H1 (cell line): ENCODE measurements at places on chromosomes 2 and 18. TPM values are rescaled to one million over a fixed set of nuclear protein-coding genes. Genes with fewer than 3 reads are reported as not detected.

The KIAA2012 gene
- total RNA-seq = not detected in 2 replicates

The TUBB8B gene
- total RNA-seq = 0.36 and 0.60 TPM in 2 replicates

The COBLL1 gene
- 5.2 and 6.2 TPM in 2 replicates for total RNA-seq

The CHRNG gene
- total RNA-seq = not detected in 2 replicates

The ZNF892 gene
- 10.7 and 10.8 TPM in 2 replicates for total RNA-seq

The NEU4 gene
- total RNA-seq = 0.50 and 0.82 TPM in 2 replicates

The MOGAT1 gene
- total RNA-seq = 0.31 and 0.67 TPM in 2 replicates

- no peak for DNase-seq
Measured at GRCh38 chr2:26702025-26702424, 9.5 kb downstream of the KCNK3 start.

GRCh38 chr2:115122701-115123100, 680.3 kb downstream of the DPP10 start:
- no peak for DNase-seq

DNA sequence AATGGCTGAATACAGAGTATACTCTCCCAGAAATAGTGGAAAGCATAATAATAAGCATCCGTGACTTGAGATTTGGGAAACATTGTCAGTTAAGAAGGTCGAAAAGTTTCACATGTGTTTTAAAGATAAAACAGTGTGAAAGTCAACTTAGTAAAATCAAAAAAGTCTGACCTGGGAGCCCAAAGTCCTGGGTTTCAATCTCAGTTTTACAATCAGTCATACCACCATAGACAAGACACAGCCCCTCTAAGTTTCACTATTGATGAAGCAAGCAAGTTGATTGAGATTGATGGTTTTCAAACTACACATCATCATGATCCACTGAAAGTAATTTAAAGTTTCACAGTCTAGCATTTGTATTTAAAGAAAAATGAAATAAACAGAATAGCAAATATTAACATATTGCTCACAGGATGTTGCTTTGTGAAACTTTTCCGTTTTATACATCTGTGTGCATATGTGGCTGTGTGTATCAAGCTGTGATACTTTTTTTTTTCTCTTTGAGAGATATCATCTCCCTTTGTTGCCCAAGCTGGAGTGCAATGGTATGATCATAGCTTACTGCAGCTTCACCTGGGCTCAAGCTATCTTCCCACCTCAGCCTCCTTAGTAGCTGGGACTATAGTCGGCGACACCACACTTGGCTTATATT, 71.1 kb downstream of the PIK3C3 start:
- DNase-seq = no peak

DNA sequence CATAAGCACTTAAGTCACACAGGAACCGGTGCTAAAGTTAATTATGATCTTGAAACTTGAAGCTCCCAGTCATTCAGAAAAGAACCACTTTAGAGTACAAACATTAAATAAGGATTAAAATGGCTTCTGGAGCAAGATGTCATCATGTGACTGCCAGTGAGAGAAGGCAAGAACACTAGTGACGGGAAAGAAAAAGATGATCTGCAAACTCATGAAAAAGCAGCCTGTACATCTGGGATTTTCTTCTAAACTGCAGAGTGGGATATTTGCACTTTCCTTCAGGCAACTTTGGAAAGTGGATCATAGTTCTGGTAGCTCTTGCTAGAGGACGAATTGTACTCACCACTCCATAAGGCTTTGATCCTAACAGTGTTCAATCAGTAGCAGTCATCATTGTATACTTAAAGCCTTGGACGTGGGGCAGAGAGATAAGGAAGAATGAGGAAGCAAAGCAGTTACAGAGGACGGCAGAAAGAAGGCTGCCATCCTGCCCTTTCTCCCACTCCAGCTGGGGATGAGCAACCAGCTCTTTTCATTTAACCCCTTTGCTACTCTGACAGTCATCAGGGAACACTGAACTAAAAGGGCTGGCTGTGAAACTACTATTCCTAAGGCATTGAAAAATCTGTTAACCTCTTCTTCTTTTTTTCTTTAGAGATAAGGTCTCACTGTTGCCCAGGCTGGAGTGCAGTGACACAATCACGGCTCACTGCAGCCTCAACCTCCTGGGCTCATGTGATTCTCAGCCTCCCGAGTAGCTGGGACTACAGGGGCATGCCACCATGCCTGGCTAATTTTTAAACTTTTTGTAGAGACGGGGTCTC, 18.1 kb downstream of the ABHD3 start:
- DNase-seq = no peak

GRCh38 chr18:46445522-46446313, 211.3 kb downstream of the LOXHD1 start:
- DNase-seq = no peak

- no peak for DNase-seq
Measured at GRCh38 chr2:183610724-183611123, 486.5 kb downstream of the NUP35 start.

DNA sequence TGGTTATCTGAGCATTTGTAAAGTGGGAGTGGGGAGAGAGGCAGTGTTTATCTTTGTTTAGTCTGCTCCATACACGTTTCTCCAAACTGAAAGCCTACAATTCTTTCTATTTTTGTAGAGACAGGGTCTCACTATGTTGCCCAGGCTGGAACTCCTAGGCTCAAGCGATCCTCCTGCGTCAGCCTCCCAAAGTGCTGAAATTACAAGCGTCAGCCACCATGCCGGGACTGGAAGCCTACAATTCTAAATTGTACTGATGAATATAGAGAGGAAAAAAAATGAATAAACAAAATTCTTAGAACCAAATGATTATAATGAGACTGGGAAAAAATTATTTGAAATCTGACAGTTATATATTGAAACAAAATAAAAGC, 1.4 kb upstream of the ZFAND2B start:
- DNase-seq = no peak

DNA sequence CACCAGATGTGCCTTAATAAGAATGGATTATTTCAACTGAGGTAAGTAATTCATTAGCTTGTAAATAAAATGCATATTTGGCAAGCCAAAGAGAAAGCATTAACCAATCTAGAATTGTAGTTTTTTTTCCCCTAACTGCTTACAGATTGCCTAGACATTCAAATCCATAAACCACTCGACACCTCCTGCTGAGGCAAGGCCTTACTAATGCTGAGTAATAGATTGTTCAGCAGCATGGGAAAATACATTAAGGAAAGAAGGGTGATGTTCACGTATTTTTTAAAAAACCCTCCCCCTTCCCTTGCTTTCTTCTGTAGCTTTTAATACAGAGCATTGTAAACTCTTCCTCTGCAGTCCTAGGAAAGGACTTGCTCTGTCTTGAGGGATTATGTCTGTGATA, 17.0 kb upstream of the LINC00305 start:
- DNase-seq = no peak

DNA sequence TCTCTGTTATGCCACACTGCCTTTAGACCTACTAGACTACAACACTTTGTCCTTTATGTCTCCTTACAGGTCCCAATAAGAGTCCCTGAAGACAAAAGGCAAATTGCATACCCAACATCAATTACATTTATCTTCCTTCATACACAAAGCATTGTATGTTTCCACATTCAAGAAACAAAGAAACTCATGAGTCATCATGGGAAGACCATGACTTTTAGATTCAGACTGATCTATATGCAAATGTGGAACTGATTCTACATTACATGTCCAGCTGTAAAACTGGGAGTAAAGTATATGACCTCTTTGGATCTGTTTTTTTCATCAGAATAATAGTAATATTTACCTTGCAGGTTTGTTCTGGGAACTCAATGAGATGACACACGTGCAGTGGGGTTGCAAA, 25.2 kb upstream of the HNMT start:
- no peak for DNase-seq

DNA sequence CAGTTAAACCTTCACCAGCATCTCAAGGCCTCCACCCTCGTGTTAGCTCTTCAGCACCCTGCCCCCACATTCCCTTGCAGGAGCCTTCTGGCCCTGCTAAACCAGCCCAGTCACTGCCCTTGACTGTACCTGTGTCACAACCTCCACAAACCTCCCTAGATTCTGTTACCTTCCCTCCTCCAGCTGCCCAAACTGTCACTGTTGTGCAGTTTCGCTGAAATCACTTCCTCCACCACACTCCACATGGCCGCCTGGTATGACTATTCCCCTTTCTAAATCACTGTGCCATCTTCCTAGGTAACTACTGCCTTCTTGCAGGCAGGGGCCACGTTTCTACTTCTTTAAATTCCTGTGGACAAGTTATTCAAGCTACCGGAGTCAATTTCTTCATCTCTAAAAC, 160.2 kb downstream of the GALNT14 start:
- no peak for DNase-seq

DNA sequence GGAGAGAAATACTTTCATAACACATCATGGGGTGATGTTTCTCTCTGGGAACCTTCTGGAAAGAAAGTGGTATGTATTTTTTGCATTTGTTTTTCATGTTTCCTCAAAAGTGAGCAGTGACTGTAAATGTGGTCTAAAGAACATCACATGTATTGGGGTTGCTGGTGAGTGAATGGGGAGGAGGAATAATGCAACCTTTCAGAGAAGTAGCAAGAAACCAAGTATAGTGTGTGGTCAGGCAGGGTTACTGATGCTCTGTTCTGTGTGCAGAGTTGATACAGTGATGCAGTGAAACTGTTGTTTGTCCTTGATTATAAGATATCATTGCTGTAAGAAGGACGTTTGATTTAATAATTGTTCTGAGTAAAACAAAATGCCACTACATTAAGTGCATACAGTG, 24.1 kb downstream of the ADNP2 start:
- DNase-seq = no peak

- DNase-seq = no peak
Measured at GRCh38 chr2:10447300-10447894, 730 bp downstream of the ODC1 start.

DNA sequence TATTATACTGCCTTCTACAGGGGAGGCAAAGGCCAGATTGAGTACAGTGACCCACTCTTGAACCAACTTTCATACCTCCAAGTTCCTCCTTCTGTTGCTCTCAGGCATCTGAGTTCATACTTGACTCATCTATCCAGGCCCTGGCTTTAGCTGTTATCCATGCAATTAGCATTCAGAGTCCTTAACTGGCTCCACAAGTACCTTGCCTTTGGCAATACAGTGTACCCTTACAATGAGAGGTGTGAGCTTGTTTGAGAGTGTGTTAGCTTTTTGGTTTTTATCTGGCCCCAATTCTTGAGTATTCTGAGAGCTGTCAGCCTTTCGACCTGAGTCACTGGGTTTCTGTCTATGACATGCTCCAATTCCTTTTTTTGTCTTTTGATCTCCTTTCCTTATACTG, 60.2 kb downstream of the EHD3 start:
- DNase-seq = no peak

DNA sequence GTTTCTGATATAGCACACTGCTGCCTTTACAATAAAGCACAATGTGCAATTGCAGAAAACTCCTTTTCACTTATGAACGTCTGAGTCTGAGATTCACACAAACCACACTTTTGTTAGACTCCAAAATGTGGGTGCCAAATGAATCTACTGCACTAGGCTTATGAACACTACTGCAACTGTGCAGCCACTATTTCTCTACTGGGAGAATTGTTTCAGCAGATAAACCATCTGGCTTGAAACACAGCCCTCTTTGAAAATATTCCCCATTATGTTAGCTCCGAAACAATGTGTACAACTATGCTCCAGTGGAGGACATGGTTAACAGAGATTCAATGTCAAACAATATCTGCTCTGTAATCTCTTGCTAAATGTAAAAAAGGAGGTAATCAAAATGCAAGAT, 188.7 kb upstream of the ZEB2 start:
- no peak for DNase-seq

DNA sequence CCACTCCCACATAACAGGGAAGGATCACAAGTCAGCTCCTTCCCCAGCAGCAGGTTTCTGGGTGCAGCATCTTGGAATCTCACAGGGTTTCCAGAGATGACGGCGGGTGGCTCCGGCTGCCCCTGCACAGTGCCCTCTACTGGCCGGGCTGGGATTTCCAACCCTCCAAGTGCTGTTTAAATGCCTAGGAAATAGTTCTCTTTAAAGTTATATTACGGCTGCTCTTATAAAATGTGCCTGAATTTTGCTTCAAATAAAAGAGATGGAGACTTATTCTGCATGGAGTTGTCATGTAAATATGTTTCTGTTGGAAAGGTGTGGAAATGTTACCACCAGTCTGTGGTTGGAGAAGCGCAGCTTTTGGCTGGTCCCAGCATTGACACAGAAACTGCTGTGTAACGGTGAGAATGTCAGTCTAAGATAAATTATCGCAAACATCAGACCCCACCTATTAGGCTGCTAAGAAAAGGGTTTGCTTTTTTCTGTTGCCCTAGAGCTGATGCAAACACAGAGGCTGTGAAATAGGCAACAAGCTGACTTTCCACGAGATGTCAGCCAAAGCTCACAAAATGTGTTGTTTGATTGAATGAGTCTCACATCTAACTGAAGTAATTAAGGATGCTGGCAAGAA, 3.3 kb upstream of the HJURP start:
- no peak for DNase-seq

- DNase-seq = no peak
Measured at GRCh38 chr2:46666044-46666679, 186.8 kb downstream of the TMEM247 start.

- DNase-seq = no peak
Measured at GRCh38 chr2:86706220-86706619, 13.9 kb upstream of the RMND5A start.

GRCh38 chr2:101173707-101174295, 22.6 kb upstream of the TBC1D8 start:
- DNase-seq = no peak

DNA sequence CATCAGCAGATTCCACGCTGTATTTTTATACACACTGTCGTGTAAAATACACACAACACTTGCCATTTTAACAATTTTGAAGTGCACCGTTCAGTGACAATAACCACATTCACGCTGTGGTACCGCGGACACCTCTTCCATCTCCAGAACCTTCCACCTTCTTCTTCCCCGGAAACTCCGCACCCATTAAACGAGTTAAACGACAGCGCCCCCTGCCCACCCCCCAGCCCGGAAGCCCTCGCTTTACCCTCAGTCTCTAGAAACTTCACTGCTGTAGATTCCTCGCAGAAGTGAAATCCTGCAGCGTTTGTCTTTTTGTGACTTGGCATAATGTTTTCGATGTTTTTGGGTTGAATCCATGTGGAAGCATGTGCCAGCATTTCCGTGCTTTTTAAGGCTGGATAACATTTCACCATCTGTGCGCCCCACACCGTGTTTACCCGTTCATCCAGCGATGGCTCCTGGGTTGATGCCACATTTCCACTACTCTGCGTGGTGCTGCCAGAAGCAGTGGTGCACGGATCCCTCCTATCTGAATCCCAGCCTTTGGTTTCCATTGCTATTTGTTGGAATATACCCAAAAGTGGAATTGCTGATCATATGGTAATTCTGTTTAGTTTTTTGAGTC, 32.0 kb upstream of the TMEM18 start:
- no peak for DNase-seq

DNA sequence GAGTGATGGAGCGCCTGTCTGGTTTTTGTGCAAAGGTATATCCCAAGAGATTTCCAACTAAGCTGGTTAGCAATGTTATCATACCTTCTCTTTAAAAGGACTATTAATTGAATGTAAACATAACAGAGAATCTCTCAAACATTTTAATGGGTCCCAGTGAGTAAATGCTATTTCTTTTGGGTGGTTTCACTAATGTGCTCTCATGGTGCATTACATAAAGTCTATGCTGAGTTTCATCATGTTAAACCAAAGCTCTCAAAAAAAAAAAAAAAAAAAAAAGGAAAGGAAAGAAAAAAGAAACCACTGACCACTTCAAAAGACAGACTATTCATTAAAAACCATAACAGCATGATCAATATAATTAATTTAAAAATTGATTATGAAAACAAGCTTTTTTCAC, 119.1 kb upstream of the SCN1A start:
- no peak for DNase-seq

GRCh38 chr18:70374154-70374553, 85.3 kb downstream of the SOCS6 start:
- DNase-seq = no peak

GRCh38 chr2:40507432-40507831, 55.5 kb upstream of the SLC8A1 start:
- no peak for DNase-seq
